ENCODE measurements at places on chromosomes 2 and 18. TPM values are rescaled to one million over a fixed set of nuclear protein-coding genes. Genes with fewer than 3 reads are reported as not detected.

ACKR3 gene
- not detected for total RNA-seq

PLCL1 gene
- total RNA-seq: 0.18 TPM

MAP3K2 gene
- total RNA-seq: 31.9 TPM

SEPTIN2 gene
- total RNA-seq: 504 TPM

AP1S3 gene
- 5.8 TPM for total RNA-seq

MREG gene
- total RNA-seq: 1.8 TPM

OR6B2 gene
- total RNA-seq: not detected

CAPN14 gene
- total RNA-seq: under 0.01 TPM

SP3 gene
- 136 TPM for total RNA-seq

EVA1A gene
- 89.2 TPM for total RNA-seq

CNNM3 gene
- total RNA-seq: 2.2 TPM

ZNF516 gene
- total RNA-seq: 9.7 TPM

C2orf68 gene
- total RNA-seq: 6.8 TPM

GALNT14 gene
- total RNA-seq: not detected

ZNF519 gene
- 4.7 TPM for total RNA-seq

GPR155 gene
- total RNA-seq: 4.4 TPM

RASGRP3 gene
- 3.0 TPM for total RNA-seq

COL3A1 gene
- 408 TPM for total RNA-seq

RUFY4 gene
- total RNA-seq: not detected

DSC2 gene
- not detected for total RNA-seq

RNF125 gene
- total RNA-seq: under 0.01 TPM

C2orf72 gene
- total RNA-seq: not detected

SERPINB5 gene
- total RNA-seq: not detected

GPR45 gene
- not detected for total RNA-seq

SERPINB12 gene
- total RNA-seq: not detected

SLC4A5 gene
- total RNA-seq: not detected

ERFE gene
- total RNA-seq: 0.56 TPM

MYCN gene
- total RNA-seq: not detected

C1QL2 gene
- not detected for total RNA-seq
